ENCODE measurements at places on chromosomes 7 and 10.

DNA sequence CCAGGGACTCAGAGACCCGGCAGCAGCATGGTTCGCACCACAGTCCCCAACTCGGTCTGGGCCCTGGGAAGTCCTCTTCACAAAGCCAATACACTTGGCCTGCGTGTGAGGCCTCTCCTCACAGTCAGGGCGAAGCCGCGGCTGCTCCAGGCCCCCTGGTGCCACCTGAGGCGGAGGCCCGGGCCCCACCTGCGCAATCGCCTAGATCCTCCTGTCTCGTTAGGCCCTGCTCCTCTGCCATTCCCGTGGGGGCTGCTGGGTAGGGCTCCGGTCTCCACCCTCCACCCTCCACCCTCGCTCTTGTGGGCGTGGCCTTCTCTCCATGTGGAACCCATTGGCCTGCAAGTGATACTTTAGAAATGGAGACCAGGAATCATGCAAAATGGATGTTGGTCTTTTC, 553.3 kb downstream of the INHBA start:
- no peak for DNase-seq

DNA sequence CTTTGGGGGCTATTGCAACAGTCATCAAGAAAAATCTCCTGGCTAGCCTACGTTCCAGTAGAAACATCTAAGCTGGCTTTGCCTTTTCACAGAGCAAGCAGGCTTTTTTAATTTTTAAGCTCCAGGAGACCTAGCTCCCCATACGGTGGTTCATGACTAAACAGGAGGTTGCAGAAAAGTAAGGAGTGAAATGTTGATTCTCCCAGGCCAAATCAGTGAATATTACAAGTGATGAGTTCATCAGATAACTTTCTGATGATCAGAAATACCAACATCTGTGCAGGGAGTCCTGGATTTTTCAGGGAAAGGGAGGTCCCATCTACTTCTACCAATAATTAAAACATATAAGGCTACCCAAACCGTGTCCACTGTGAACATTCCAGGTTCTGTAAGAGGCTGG, 477.3 kb upstream of the CELF2 start:
- DNase-seq: no peak

DNA sequence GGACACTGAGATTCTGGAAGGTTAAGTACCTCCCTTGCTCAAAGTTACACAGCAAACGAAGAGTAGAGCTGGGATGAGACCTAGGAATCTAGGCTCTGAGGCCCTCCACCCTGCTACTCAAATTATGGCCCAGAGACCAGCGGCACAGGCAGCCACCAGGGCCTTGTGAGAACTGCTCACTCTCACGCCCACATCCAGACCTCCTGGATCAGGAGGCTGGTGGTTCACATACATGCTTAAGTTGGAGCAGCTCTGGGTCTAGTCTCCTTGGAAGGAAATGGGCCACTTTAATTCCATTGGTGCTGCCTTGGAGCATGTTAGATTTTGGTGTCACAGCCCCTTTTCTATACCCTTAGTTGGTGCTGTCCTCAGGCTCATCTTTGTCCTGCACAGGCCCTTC, 41.9 kb downstream of the ADRA2A start:
- DNase-seq: no peak

- no peak for DNase-seq
These were observed 19.2 kb upstream of the TTYH3 start for GRCh38 chr7:2612445-2613097.

DNA sequence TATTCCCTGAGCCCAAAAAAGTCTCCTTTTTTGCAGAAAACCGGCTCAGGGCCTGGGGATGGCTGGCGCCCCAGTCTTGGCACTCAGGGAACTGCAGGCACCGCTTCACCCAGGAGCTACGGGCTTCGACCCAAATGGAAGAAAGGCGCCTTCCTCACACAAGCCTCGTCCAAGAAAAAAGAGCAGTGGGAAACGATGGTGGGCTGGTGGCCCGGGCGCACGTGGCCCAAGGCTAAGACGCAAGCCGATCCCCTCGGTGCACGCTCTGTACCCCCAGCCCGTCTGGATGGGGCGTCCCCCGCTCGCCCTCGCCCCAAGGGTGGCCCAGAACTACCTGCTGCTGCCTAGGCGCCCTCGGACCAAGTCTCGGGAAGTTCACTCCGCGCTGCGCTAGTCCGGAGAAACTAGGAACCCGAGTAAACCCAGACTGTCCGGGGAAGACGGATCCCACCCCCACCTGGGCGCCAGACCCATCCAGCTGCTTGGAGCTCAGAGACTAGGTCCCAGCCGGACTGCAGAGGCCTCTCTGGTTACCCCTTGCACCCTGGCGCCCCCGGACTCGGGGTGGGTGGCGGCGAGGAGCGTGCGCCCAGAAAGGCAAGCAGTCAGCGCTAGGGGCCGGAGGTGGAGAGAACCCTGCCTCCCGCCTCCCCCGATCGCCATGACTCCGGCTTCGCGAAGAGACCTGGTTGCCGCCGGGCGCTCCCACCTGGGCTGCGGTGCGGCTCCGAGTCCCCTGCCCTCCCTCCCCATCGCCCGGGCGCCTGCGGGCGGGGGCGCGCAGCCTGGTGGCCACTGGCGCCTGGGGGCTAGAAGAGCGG, 76.4 kb downstream of the CALN1 start:
- no peak for DNase-seq

GRCh38 chr10:14873090-14873760, 5.4 kb upstream of the SUV39H2 start:
- no peak for DNase-seq
